ENCODE measurements at places on chromosomes 12 and 14.

GRCh38 chr12:20528208-20528607 lies 159.9 kb downstream of the PDE3A start:
- no peak for DNase-seq

GRCh38 chr12:41293011-41293410 lies 104.9 kb downstream of the PDZRN4 start:
- DNase-seq, result no peak

DNA sequence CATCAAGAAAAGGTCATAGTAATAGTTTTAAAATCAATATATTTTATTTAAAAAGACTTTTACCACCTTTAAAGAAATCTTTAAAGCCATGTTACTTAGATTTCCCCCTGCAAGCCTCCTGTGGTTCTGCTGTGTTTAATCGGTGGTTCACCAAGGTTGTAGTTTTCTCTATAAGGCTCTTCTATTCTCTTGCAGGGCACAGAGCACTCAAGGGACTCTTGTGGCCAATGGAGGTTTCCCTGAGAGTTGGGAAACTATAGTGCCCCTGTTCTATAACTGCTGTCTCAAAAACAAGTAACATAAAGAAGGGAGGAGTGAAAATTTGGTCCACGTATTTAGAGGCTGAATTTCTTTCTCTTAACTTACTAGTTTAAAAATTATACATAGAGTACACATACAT lies 25.0 kb downstream of the DACT1 start:
- no peak for DNase-seq

DNA sequence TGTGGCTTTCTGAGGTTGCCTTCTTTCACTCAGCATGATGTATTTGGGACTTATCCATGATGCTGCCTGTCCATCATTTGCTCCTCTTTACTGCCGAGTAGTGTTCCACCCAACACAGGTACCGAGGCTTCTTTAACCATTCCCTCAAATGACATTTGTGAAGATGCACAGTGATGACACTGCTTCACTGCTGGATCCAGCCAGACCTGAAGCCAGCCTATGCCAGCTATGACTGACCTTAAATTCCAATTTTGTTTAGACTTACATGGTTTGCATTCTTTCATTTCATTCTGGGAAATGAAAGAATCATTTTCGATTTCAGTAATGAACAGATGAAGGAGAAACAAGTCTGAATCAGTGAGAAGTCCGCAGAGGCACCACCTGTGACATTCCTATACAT lies 271.0 kb downstream of the AACS start:
- DNase-seq, result no peak

DNA sequence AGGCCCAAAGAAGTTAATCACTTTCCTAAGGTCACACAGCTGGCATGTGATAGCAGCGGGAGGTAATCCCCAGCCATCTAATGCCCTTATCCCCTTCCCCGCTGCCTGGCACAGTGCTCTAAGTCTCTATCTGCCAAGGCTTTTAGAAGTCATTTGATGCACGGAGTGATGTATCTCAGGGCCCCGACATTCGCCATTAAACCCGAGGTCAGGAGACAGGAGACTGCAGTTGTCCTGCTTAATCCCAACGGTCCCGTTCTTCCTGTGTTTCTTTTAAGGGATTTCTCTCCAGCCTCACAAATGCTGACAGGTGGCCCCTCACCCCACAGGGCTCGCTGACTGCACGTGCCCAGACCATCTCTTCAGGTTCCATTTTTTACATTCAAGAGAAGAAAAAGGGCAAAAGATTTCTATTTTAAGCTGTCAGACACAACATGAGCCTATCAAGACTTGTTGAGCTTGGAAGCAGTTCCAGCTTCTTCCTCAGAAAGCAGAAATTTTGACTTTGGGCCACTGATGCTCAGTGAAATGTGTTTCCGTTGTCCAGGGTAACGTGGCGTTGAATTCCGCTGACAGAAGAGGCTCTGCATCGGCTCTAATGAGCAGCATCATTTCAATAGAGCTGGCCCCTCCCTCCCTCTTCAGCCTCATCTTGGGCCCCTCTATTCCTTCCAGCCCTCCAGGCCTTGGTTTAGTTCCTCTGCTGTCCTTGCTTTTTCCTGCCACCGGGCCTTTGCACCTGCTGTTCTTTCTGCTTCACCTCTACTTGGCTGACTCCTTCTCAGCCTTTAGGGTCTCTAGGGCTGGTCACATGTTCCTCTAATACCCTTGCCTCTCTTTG lies 171.5 kb downstream of the CHST11 start:
- DNase-seq, result no peak

DNA sequence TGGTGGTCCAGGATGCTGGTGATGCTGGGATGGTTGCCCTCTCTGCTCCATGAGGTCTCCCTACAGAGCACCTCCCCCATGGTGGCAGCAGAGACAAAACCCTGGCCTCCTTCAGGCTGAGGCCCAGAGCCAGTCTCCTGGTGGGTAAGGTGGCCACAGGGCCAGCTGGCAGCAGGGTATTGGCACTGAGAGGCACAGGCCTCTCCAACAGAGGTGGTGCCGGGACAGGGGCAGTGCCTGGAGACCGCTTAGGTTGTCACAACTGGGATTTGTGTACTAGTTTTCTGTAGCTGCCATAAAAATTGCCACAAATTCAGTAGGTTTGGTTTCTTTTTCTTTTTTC lies 6.1 kb upstream of the MTA1 start:
- DNase-seq, result no peak

- no peak for DNase-seq
Observed at GRCh38 chr12:104292872-104293794, 10.4 kb upstream of the EID3 start.

DNA sequence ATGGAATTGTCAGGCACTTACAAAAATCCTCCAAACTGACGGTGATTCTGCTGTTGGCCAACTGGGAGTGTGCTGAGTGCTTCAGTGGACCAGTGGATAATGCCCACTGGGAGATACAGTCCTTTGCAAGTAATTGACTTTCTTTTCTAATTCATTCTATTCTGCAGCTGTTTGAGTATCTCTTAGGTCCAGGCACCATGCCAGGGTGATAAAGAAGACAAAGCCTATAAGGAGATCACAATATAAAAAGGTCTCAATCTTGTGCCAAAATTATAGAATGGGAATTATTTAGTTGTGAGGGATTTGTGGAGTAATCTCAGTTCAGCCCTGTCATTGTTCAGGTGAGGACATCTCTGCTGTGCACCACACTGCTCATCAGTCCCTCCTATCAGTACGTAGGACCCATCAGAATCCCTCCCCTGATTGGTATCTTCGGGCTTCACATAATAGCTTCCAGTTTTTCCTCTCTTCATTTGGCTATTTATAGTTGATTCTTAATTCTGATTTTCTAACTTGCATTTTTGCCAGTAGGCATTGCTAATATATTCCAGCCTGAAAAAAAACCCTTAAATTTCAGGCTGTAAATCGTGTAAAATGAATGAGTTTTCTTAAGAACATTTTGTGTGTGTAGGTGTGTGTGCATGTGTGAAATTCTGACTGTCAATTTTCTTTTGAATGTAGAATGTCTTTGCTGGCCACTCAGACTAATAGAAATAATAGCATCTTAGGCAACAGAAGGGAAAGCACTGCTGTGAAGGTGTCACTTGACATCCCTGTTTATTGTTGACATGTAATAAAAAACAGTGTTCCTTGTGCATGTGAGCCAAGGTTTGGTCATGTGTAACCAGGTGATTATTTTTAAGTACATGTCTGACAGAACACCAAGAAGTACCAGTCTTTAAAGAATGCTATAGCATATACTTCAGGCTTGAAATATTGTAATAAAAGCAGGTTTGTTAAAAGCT lies 457.6 kb upstream of the RGS6 start:
- DNase-seq, result peak; percentile 37

DNA sequence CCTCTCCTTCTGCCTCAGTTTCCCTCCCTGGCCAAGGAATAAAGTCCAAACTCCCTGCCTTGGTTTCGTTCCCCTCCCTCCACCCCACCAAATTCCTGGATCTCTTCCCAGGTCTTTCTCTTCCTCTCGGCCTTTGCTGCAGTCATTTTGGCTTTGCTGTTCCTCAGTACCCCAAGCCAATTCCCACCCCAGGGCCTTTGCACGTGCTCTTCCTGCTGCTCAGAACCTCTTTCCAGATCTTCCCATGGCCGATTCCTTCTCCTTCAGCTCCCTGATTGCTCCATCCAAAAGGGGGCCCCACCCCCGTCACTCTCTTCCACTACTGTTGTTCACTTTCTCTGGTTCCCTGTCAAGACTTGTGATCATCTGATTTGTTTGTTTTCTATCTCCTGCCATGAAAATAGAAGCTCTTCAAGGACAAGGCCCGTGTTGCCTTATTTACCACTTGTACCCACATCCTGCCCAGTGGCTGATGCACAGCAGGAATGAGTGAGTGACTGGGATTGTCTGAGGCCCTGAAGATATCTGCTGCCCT lies 3.1 kb downstream of the HNF1A start:
- no peak for DNase-seq

GRCh38 chr12:13156277-13156676 lies 40.2 kb upstream of the EMP1 start:
- no peak for DNase-seq

- DNase-seq, result no peak
Observed at GRCh38 chr14:100263141-100263540, 24.2 kb downstream of the YY1 start.

GRCh38 chr12:15088105-15088504 lies 115.3 kb downstream of the PDE6H start:
- DNase-seq, result no peak

DNA sequence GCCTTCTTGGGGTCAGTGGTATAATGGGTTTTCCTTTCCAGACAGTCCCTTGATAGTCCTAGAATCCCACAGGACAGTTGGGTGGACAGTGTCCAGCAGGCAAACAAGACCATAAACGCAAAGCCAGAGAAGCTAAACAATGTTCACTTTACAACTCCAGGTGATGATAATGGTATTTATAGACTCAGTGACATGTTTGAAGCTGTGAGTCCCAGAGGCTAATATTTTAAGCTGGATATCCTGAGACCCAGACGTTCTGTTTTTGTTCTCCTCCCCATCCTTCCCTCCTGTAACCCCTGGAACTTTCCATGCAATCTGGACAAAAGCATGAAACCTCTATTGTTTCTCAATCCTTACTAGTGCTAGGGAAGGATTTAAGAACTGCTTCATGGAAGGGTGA lies 121.0 kb downstream of the ZFP36L1 start:
- DNase-seq, result no peak

- DNase-seq, result no peak
Observed at GRCh38 chr12:38903596-38903995, 1.8 kb downstream of the CPNE8 start.

DNA sequence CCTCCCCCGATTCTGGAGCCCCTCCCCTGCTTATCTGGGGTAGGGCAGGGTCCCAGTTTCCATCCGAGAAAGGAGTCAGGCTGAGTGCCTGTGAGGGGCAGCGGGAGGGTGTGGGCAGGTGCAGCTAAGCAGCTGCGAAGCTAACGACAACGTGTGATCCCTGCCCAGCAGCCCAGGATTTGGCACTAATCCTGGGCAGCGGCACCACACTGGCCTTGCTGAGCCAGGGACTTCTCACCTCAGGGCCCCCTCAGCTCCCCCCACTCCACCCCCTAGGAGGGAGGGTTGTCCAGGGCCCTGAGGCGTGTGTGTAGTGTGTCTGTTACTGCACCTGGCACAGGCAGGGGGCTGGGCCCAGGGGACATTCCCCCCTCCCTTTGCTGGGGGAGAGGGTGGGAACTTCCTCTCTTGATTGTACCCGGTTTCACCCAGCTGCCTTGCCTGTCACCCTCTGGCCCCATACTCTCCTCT lies 1.8 kb downstream of the SMIM41 start:
- peak; percentile 68 for DNase-seq

GRCh38 chr12:50845021-50845647 lies 2.4 kb downstream of the TMPRSS12 start:
- DNase-seq, result no peak

DNA sequence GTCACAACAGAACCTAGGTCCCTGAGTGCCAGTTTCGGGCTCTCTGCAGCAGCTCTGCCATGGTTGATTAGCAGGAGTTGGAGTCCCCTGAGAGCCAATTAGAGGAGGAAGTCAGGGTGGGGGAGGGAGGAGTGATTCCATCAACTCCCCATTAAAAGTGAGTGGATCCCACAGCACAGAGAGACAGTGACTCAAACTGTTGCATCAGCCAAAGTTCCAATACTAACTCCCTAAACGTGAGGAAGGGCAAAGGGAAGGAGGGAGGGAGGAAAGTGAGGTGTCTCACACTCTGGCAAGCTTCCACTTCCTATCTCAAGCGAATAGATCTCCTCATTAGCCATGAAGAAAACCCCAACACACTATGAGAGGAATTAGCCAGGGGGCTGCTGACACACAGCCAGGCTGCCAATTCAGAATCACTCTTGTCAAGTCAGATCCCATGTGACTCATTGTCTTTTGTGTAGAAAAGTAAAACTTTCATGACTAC lies 23.6 kb downstream of the OR11H4 start:
- no peak for DNase-seq

DNA sequence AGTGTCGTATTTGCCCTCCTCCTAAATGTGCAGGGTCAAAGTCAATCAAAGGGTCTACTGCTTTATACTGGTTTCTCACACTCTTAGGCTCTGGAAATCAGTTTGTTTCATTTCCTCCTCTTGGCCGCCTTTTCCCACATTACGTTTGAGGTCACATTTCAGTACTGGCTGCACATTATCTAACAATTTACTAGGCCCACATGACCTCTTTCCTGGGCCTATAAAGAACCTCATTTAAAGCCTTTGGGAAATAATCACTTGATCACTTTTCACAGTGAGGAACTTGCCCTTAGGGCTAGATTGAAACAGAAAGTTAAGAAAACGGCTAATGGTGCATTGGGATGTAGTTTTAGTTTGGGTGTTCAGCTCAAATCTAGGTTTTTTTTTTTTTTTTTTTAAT lies 497.5 kb downstream of the RERGL start:
- DNase-seq, result no peak

- DNase-seq, result no peak
Observed at GRCh38 chr12:21573733-21574358, 30.8 kb downstream of the GYS2 start.

DNA sequence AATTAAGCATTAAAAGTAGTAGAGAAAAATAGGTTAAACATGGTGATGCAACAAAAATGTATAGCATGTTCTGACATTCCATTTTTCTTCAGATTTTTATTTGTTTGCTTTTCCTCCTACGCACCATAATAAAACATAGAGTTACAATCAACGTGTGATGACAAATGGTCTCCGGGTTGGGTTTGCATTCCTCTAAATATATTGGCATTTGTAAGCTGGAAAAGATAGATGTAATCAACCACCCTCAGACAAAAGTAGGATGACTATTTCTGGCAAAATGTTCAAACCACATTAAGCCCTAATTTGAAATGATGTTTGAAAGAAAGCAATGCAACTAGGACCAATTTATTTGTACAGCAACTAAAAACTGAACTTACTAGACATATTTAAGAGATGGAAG lies 58.4 kb downstream of the SLC25A21 start:
- DNase-seq, result no peak

GRCh38 chr12:79681008-79681590 lies 9.7 kb downstream of the PAWR start:
- no peak for DNase-seq

- no peak for DNase-seq
Observed at GRCh38 chr12:3634348-3634747, 118.6 kb downstream of the CRACR2A start.

- no peak for DNase-seq
Observed at GRCh38 chr12:41190338-41190737, 2.2 kb downstream of the PDZRN4 start.

Measured in NCI-H2029 (cell line).